ENCODE measurements at places on chromosomes 3 and 15. TPM values are rescaled to one million over a fixed set of nuclear protein-coding genes. Genes with fewer than 3 reads are reported as not detected.

A4GNT gene
- polyA plus RNA-seq = not detected

DNA sequence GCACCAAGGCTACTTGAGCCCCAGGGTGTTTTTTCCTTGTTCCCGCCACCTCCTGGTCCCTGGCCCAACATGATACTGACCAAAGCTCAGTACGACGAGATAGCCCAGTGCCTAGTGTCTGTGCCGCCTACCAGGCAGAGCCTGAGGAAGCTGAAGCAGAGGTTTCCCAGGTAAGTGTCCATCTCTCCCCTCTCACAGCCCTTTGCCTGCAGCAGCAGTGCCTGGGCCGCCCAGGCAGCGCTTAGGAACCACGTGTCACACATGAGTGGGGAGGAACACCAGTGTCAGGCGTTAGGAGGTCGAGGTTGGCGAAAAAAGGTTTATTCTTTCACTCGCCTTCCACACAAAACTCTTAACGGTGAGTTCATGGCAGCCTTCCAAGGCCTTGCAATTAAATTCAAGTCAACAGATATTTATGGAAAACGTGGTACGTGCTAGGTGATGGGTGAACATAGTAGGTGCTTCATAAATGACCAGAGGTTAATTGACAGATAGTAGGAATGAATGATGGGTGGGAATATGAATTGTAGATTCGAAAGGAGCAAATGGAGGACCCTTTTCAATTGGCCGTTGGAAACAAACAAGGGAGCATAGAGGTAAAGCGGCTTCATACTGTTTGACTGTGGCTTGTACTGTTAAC is 486 bp downstream of the CDIN1 start:
- no peak for DNase-seq

GRCh38 chr3:142065344-142065743 is 84.0 kb downstream of the TFDP2 start:
- no peak for DNase-seq

OR5K2 gene
- polyA plus RNA-seq = not detected

GRCh38 chr3:116981089-116981488 is 271.5 kb downstream of the TUSC7 start:
- no peak for DNase-seq

DNA sequence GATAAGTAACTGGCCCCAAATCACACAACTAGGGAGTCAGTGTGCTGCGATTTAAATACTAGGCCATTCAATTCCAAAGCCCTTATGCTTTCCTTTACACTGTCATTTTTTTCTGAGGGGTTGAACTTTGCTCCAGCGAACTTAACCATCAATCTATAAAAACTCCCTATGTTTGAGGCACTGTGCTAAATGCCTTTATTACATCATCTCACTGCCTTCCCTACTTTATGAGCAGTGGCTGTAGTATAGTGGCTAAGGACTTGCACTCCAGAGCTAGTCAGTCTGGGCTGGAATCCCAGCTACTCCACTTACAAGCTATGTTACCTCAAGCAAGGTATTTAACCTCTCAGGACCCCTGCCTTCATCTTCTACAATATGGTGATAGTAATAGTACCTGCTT is 26.9 kb upstream of the WDR72 start:
- no peak for DNase-seq

ATRIP gene
- 6.3 TPM for polyA plus RNA-seq

GRCh38 chr15:91864664-91865063 is 11.2 kb downstream of the SLCO3A1 start:
- no peak for DNase-seq

CLPX gene
- polyA plus RNA-seq = 13.3 TPM

GRCh38 chr15:36622197-36622795 is 42.9 kb downstream of the CDIN1 start:
- no peak for DNase-seq

HTD2 gene
- polyA plus RNA-seq = 5.2 TPM

- no peak for DNase-seq
Observed at GRCh38 chr15:53625260-53625659, 134.2 kb downstream of the WDR72 start.

- DNase-seq = no peak
Observed at GRCh38 chr3:196756732-196757131, 17.1 kb downstream of the PAK2 start.

GRCh38 chr3:32857921-32858320 is 40.1 kb downstream of the TRIM71 start:
- DNase-seq = no peak

DNA sequence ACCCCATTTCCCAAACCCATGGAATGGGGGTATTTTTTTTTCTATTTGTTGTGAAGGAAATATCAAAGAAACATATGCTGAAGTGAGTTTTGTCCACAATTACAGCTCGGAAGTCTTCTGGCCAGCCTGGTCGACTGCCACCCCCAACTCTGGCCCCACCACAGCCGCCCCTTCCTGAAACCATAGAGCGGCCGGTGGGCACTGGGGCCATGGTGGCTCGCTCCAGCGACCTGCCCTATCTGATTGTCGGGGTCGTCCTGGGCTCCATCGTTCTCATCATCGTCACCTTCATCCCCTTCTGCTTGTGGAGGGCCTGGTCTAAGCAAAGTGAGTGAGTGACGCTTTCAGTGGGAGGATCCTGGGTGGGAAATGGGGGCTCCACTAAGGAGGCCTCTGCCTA is 71.9 kb downstream of the BOC start:
- no peak for DNase-seq

GOLIM4 gene
- polyA plus RNA-seq = 32.4 TPM

- no peak for DNase-seq
Observed at GRCh38 chr15:91922646-91923547, 69.4 kb downstream of the SLCO3A1 start.

GRCh38 chr15:78909791-78910228 is 35.0 kb downstream of the CTSH start:
- DNase-seq = no peak

ST3GAL6 gene
- 0.06 TPM for polyA plus RNA-seq

GRCh38 chr3:43389388-43390254 is 103.3 kb downstream of the SNRK start:
- DNase-seq = no peak

DNA sequence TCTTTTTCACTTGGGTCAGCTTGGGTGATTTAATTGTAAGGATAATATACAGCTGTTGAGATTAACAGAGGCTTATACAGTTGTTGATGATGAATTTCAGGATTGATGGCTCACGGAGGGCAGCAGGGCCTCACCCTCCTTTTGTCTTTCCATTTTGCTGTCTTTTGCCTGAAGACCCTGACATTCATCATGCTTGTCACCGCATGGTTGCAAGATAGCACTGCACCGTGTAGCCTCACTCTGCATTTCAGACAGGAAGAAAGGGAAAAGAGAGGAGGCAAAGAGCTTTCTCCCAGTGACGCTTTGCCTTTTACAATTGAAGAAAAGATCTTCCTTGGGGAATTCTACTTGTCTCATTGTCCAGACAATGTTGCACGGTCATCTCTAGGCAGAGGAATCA is 115.1 kb downstream of the TPRG1 start:
- DNase-seq = no peak

DNA sequence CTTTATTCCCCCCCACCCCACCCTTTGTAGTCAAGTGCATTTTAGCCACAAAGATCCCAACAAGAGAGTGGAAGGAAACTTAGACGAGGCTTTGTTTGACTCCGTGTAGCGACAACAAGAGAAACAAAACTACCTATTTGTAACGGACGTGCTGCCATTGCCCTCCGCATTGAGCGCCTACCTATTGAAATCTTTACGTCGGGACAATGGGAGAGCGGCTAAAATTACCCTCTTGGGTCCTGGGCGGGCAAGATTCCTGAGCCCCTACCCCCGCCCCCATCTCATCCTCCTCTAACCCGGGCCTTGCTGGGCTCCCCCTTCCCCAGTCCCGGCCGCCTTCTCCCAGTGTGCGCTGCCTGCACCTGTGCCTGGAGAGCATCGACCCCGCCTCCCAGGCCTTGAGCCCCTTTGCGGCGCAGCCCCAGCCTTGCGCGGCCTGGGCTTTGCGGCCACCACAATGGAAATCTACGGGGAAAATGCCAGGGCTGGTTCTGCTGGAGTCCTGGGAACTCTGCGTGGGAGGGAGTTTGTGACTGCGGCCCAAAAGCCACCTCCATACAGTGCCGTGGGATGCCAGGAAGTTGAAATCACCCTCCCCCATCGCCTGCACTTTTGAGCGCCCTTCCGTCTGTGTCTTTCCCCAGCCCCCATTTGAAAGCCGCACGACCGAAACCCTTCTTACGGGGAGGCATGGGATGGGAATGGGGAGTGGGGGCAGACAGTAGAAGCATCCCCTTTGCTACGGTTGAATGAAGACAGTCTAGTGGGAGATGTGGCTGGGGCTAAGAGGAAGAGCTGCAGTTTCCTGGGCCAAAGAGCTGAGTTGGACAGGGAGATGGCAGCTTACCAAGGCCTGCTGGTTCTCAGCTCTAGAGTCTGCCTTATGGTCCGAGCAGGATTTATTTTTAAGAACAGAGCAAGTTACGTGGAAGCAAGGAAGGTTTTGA is 1.1 kb upstream of the SOX2 start:
- no peak for DNase-seq

DNA sequence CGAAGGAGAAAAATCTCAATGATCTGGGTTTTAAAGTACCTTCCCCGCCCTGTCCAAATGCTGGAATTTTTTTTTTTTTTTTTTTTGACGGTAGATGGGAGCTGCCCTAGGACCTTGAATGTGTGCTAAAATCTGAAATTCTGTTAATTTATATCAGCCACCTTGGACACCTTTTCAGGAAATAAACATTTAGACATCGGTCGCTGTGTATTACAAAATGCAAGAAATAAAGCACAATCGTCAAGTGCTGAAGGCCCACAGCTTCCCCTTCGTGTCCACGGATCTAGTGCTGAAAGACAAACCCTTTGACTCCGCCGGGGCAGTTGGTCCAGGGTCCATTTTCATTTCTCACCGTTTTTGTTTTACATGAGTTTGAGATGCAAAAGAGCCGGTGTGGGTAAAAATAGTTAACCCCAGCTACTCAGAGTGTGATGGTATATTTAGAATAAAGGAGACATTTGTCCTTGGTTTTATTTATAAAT is 90.2 kb upstream of the CHD2 start:
- no peak for DNase-seq

DNA sequence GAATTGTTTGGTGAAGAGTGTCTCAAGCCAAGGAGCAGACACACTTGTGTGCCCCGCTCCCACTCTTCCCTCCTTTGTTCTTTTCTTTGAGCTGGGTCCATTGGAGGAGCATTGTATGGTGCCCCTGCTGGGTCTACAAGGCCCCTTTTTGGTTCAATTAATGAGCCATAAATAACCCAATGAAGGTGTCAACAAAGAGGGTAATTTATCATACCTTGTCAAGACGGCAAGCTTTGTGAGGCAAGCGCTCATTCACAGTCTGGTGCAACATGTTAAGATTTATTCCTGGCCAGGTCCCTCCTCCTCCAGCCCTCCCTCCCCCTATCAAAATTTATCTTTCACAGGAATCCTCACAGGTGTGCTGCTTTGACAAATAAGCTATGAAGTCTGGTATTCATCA is 300.1 kb downstream of the RORA start:
- DNase-seq = no peak

- no peak for DNase-seq
Observed at GRCh38 chr15:57595011-57595866, 3.5 kb downstream of the MYZAP start.

RLBP1 gene
- not detected for polyA plus RNA-seq

DNA sequence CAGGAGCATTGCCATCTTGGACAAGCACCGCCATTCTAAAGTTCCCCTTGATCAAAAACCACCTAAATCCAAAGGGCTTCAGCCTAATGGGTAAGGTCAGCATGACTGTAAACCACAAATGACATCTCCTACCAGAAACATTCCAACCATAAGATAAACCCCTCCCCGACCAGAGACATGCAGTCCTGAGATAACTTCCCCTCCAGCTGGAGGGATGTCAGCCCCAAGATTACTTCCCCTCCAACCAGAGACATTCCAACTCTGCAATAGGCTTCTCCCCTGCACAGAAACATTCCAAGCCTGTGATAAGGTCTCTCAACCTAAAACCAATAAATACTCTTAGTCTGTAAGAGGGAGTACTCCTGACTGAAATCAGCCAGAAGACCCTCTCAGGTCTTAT is 62.7 kb upstream of the DNAJC19 start:
- no peak for DNase-seq

DNA sequence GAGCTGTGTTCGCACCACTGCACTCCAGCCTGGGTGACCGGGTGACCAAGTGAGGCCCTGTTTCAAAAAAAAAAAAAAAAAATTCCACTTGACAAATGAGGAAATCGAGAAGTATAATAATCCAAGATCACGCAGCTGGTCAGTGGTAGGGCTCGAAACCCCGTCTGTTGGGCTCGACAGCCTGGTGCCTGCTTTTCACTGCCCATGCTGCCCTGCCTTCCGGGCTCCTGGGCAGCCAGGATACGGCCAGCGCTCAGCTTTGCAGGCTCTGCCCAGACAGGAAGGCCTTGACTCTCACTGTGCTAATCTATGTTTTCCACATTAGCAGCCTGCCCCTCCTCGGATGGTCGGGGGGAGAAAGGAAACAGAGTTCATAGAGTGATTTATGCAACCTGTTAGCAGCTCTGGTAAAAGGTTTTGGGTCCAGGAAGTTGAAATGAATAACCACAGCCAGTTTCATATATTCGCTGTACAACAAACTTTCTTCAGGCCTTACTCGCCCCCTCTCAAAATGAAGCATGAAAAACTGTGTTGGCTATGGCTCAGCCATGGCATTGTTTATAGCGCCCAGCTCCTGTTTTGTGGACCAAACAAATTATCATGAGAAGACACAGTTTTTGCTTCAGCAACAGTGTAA is 108.8 kb downstream of the XXYLT1 start:
- DNase-seq = no peak

DYNLT2B gene
- 11.1 TPM for polyA plus RNA-seq
